Stimulated activated CD4-positive, alpha-beta T cell treated with anti-CD3 and anti-CD28 coated beads, Interleukin-4, amount 100 ng/mL, for 1 hour (primary cell): ENCODE measurements at places on chromosomes 11 and 22.

DNA sequence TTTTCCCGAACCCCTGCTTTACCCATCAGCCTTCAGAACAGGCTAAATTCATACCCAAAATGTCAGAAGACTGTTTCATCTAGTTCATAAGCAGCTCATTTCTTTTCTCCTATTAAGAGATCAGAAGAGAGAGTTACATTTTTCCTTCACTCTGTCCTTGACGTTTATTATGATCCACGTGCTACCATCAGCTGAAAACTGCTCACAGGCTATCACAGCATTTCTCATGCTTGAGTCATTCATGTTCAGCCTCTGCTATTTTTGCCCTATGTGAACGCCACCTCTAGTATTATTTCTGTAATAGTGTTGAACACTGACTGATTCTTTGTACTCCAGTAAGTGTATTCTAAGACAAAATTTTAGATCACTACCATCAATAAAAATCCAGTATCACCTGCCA lies 51.9 kb downstream of the SLC1A2 start:
- no peak for DNase-seq

DNA sequence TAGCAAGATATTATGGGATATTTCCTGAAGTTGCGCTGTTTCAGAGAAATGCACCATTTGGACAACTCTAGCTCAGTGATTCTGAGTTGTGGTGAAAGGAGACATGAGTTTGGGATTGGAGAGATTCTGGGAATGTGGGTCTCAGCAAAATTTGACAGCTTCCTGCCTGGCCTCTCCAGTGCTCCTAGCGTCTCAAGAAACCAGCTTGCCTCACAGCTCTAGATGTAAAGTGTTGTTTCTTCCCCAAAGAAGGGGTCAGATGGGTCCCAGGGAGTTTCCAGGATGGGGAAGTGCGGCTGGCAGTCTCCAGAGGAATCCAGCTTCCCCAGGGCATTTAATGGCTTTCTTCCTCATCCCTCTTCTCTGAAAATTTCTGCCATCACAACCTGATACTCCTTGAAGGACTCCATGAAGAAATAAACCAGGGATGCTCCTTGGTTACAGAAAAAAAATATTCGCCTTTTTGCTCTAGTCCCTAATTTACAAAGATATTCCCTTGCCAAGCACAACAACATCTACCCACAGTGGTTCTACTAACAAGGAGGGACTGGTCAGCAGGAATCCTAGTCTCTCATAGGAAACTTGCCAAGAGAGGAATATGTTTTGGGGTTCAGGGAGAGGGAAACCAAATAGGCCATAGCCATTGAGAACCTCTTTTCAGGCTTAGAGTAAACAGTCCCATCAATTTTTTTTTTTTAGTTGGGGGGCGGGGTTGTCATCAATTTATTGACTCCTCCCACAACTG lies 185.4 kb upstream of the E2F8 start:
- no peak for DNase-seq

DNA sequence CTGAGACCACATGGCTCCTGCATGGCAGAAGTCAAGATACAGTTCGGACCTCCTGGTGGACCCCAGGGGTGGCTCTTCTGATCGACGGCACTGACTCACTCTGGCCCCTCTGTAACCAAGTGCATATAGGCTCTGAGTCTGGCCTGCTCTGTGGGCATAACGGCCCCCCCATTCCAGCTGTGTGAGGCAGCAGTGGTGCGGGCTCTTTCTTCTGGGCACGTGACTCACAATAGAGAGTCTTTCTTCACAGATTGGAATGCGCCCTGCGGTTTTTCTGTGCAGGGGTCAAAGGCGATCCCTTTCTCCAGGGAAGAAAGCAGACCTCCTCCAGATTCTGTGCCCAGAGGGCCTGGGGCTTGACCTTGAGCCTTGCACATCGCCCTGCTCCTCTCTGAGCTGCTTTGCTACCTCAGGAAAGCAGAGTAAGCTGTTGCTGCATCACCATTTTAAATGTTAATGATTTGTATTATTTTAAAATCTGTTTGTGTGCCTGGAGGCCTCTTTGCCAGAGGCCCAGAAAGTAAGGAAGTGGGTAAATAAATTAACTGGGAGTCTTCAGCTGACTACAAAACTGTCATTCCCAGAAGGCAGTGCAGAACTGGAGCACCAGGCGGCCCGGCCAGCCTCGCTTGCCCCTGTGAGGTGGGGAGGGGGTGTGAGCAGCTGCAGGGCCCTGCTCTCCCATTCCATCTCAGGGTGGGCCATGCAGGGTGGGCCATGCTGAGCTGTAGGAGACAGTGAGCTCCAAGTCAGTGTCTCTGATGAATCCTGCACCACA lies 199.0 kb downstream of the GRIK4 start:
- no peak for DNase-seq

- no peak for DNase-seq
Observed at GRCh38 chr11:114987186-114987760, 308.9 kb downstream of the NXPE2 start.

GRCh38 chr11:121767433-121767832 lies 314.7 kb upstream of the SORL1-AS1 start:
- DNase-seq: no peak

DNA sequence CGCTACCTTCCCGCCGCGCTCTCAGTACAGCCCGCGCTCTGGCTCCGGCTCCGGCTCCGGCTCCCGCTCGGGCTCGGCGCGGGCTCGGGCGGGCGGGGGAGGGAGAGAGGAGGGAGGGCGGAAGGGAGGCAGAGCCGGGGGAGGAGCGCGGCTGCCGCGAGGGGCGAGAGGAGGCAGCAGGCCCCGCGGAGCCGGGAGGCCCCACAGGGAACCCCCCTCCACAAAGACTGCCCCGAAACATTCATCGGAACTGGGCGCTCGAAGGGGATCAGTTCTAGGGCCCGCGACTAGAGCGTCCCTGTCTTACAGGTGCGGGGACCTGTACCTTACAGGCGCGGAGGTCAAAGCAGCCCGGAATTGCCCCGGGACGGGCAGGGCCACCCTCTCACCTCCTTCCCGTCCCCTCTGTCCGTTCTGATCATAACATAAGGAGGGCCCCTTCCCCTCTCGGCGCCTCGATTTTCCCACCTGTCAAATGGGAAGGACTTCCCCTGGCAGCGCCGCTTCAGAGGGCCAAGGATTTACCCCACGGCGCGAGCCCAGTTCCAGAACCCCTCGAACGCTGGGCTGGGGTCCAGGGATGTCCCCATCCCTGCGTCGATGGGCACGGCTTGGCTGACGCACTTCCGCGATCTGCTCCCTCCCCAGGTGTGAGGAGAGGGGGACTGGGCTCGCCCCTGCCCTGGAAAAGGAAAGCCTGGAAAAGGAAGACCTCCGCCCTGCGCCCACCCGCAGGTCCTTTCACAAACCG lies at the start of gene SHISA8:
Gene SHISA8 (minus strand): TSS at position 40 of the 751 bp plus-strand sequence. CDS start 407 bp downstream, outside the sequence.
- DNase-seq: peak; percentile 71

DNA sequence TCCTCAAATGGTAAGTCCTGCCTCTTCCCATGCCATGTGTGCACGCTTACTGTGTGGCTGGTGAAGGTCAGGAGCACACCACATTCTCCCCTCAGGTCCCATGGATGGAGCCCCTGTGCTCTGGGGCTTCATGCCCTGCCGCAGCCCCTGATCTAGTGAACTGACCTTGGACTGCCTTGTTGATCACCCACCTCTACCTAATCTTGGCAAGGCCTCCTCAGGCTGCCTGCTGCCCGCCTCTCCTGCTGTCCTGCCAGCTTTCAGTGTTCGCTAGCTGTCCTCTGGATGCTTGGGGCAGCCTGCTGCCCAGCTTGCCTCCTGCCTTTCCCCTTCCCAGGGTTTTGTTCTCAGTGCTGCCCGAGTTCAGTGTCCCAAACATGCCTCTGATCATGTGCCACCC lies 38.1 kb downstream of the CABIN1 start:
- no peak for DNase-seq

DNA sequence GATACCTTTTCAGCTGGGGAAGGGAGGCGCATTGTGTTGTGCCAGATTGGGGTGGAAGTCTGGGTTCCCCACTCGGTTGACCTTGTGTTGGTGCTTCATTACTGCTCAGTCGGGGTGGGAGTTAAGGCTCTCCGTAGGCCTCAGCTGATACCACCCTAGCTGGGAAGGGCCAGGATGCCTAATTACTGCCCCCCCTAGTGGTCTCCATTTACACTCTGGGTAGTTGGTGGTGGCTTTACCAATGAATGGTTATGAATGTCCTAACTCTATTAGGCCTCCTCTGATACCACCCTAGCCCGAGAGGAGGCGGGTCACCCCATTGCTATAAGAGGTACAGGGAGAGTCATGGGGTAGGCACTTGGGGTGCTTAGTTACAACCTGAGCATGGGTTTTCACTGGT lies 27.5 kb upstream of the HIKESHI start:
- DNase-seq: no peak

GRCh38 chr11:83836883-83837654 lies 550.9 kb upstream of the CCDC90B start:
- DNase-seq: no peak

GRCh38 chr11:97722065-97722464 lies 1298.7 kb upstream of the CNTN5 start:
- no peak for DNase-seq

- DNase-seq: no peak
Observed at GRCh38 chr11:19122960-19123615, 6.1 kb downstream of the ZDHHC13 start.

DNA sequence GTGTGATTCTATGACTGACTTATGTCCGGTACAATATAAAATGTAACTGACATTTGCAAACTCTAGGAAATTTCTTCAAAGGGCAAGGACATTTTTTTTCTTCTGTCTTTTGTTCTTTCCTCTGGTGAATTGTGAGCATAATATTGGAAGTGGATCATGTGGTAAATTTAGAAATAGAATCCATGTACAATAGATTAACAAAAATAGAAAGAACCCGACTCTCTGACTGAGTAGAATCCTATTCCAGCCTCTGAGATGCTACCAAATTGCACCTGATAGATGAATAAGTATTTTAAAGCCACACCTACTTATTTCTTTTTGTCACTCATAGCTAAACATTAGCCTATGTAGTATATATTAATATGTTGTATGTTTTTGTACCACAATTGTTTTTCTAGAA lies 860.3 kb downstream of the LUZP2 start:
- DNase-seq: no peak

GRCh38 chr11:22797047-22797446 lies 32.6 kb downstream of the SVIP start:
- DNase-seq: no peak

DNA sequence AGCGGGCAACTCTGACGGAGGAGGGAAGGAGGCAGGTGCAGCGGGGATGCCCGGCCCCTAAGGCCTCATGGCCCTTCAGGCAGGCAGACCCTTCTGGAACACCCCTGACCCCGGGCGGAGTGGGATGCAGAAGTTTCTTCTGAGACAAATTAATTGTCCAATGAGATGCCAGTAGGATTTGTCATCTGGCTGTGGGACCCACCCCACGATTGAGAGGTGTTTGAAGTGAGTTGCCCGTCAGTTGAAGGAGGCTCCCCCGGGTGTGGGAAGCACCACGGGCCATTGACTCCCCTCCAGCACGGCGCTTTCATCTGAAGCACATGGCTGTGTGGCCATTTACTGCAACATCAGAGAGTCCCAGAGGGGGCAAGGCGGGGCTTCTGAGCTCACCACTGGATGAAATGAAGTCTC lies 527.8 kb downstream of the BRD1 start:
- no peak for DNase-seq

DNA sequence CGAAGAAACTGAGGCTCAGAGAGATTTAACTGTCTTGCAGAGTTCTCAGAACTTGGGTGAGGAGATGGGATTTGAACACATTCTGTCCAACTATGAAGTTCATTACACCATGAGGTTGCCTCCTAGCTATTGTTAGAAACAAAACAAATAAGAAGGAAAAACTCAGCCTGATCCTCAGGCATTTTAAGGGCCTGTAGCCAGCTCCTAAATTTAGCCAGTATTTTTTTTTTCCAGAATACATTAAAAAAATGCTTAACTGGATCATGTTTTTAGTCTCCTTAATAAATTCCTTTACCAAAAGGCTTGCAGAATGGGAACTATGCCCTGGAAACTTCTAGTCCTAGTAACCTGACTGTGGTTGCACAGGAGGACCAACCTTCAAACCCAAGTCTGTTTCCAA lies 212.0 kb downstream of the CSNK2A3 start:
- no peak for DNase-seq

GRCh38 chr22:49296561-49296960 lies 531.1 kb downstream of the BRD1 start:
- no peak for DNase-seq
